Heart left ventricle (tissue), 16 donors: ENCODE measurements at places on chromosomes 7 and 10.

DNA sequence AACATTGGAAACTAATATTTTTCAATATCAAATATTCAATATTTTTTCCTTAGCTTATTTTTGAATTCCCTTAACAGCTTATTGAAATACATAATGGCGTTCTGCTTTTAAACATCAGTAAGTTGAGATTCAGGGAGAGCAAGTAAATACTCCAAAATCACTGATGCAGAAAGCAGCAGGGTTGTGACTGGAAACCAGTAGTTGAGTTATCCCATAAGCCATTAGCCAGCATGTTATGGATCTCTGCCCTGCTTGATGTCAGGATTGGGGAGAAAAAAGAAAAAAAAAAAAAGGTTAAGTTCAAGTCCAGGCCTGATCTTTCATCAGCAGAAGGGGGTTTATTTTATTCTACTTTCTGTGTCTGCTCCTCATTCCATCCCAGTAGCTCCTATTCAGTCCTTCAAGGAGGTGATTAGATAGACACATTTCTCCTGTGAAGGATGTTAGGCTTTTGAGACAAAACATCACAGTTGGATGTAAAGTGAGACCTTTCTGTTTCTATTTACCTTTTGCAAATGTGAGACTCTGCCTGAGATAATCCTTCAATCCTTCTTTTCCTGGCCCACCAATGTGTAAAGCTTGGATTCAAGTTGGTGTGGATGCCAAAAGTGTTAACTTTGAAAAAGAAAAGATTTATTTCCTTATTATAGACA lies 110.9 kb upstream of the HDAC9 start:
- no peak overlapping the region for H3K4me3 ChIP-seq
- H3K4me1 ChIP-seq, result peaks cover 12% of the 10 kb centered on the region
- no peaks in the 10 kb centered on the region for H3K36me3 ChIP-seq
- no peaks in the 10 kb centered on the region for H3K27me3 ChIP-seq
- DNase-seq, result no peak
- H3K27ac ChIP-seq, result no peak overlapping the region

DNA sequence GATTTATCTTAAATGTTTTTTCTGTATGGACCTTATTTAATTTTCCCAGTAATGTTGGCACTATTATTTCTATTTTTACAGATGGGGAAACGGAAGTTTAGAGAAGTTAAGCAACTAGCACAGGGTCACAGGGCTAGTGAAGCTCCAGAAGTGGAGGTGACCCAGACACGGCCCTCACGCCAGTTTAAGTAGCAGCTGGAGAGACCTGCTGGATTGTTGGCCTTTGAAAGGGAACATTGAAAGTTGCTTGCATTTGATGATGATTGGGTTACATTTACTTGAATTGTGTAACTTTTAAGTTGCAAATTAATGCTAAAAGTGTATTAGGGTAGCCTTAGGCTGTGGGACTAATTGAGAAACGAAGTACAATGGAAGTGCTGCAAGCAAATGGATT lies 25.6 kb downstream of the CDK14 start:
- DNase-seq, result no peak
- no peak overlapping the region for H3K4me3 ChIP-seq
- H3K36me3 ChIP-seq, result no peaks in the 10 kb centered on the region
- peaks cover 39% of the 10 kb centered on the region for H3K4me1 ChIP-seq
- no peaks in the 10 kb centered on the region for H3K27me3 ChIP-seq

- DNase-seq, result peak; percentile 98
- no peaks in the 10 kb centered on the region for H3K27me3 ChIP-seq
- H3K4me1 ChIP-seq, result peaks cover 43% of the 10 kb centered on the region
- peak within 1 kb of the TSS; percentile 80 for H3K4me3 ChIP-seq
- no peaks in the 10 kb centered on the region for H3K36me3 ChIP-seq
- H3K27ac ChIP-seq, result peak within 1 kb of the TSS; percentile 90
These were observed at the start of gene GOT1 for GRCh38 chr10:99430451-99431189. Gene GOT1 (minus strand): TSS chr10:99430624. CDS start chr10:99430565, 59 bp downstream.

DNA sequence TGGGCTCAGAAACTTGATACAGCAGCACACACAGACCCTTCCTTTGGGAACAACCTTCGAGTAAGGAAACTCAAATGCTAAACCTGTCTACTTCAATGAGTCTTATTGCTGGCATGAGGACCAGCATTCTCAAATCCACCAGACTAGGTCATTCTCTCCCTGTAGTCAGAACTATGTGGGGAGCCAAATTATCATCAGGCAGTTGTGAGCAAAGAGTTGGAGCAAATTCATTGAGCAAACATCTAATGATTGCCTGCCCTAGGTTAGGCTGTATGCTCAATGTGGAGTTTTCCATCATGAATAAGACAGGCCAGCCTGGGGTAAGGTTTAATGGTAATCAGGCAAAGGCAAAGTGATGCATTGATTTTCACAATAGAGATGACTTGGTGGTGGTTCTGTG lies 3.6 kb downstream of the EPDR1 start:
- H3K4me3 ChIP-seq, result no peak overlapping the region
- H3K4me1 ChIP-seq, result no peaks in the 10 kb centered on the region
- no peak overlapping the region for H3K27ac ChIP-seq

DNA sequence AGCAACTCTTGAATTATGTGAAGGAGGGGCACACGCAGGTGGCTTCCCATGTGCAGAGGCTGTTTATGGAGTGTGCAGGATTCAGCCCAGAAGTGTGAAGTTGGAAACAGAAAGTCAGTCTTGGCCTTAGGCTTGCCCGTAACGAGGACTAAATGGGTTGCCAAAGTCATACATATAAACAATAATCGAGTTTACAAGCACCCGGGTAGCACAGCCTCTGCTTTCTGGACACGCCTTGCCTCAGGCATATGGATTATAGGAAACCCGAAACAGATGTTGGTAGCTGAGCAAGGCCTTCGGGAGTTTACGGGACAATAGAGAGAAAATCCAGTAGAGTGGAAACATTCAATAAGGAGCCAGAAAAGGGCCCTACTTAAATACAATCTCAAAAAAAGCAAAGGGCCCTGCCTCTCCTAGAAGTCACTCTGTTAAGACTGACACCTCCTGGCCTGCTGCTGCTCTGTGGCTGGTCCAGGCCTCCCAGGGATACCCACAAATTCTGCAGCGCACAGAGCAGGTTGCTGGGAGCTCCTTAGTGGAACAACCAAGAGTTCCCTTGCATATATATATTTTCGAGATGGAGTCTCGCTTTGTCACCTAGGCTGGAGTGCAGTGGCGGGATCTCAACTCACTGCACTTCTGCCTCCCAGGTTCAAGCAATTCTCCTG lies 48.5 kb downstream of the SMKR1 start:
- no peak overlapping the region for H3K27ac ChIP-seq
- no peaks in the 10 kb centered on the region for H3K4me1 ChIP-seq
- no peaks in the 10 kb centered on the region for H3K27me3 ChIP-seq
- DNase-seq, result no peak

DNA sequence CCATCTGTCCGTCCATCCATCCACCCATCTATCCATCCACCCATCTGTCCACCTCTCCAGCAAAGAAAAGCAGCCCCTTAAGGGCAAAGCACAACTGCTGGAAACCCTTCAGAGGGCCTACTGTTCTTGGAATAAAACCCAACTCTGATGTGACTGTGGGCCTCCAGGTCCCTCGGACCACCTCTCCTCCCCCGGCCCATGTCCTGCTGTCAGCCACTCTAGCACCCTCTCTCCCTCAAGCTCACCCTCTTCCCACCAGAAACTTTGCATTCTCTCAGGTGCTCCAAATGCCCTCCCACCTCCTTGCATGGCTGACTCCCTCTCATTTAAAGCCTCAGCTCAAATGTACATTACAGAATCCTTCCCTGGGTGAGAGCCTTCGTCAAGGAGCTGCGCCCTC lies 110.3 kb downstream of the ARHGAP22 start:
- no peaks in the 10 kb centered on the region for H3K27me3 ChIP-seq
- no peak overlapping the region for H3K27ac ChIP-seq
- H3K36me3 ChIP-seq, result no peaks in the 10 kb centered on the region
- H3K4me3 ChIP-seq, result no peak overlapping the region
- H3K4me1 ChIP-seq, result peaks cover 5% of the 10 kb centered on the region
- no peak for DNase-seq

- no peak for DNase-seq
- no peak overlapping the region for H3K27ac ChIP-seq
- no peaks in the 10 kb centered on the region for H3K36me3 ChIP-seq
- no peak overlapping the region for H3K4me3 ChIP-seq
- no peaks in the 10 kb centered on the region for H3K4me1 ChIP-seq
These were observed 265.2 kb upstream of the PPP2R2D start for GRCh38 chr10:131635564-131636015.

GRCh38 chr10:5862360-5862961 lies 27.2 kb downstream of the ANKRD16 start:
- H3K4me1 ChIP-seq, result no peaks in the 10 kb centered on the region
- no peak overlapping the region for H3K27ac ChIP-seq
- no peak overlapping the region for H3K4me3 ChIP-seq
- no peaks in the 10 kb centered on the region for H3K27me3 ChIP-seq
